ENCODE measurements at places on chromosomes 2 and 18.

- no peak for DNase-seq
These were observed 78.1 kb upstream of the TMEM178A start for GRCh38 chr2:39587641-39588040.

DNA sequence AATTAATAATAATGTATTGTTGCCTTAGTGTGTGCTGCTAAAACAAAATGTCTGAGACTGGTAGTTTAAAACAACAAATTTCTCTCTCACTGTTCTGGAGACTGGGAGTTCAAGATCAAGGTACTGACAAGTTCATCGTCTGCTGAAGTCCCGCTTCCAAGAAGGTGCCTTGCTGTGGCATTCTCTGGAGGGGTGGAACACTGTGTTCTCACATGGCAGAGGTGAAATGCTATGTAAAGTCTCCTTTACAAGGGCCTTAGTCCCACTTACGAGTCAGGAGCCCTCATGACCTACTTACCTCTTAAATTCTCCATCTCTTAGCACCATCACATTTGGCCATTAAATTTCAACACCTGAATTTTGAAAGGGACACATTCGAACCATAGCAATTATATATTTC lies 299.2 kb upstream of the RBMS1 start:
- no peak for DNase-seq

DNA sequence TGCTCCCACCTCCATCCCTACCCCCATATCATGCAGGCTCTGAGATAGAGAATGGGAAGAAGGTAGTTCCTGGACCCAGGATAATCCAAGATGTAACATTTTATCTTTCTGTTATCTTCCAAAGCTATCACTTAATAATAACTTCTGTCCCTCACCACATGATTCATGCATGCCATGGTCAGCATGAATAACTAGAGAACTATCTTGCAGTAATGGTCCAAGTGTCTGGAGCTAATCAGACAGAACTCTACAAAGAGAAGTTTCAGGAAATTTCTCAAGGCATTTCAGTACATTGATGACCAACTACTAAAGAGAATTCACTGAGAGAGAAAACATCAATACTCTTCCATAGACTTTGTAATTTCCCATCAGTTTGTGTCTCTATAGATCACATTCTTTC lies 1469.7 kb upstream of the PIK3C3 start:
- DNase-seq, result no peak

GRCh38 chr2:67996772-67997527 lies 65.9 kb downstream of the C1D start:
- DNase-seq, result no peak

- DNase-seq, result no peak
These were observed 19.8 kb upstream of the BZW1 start for GRCh38 chr2:200791905-200792304.

GRCh38 chr2:85368921-85369320 lies 14.4 kb downstream of the ELMOD3 start:
- DNase-seq, result no peak

DNA sequence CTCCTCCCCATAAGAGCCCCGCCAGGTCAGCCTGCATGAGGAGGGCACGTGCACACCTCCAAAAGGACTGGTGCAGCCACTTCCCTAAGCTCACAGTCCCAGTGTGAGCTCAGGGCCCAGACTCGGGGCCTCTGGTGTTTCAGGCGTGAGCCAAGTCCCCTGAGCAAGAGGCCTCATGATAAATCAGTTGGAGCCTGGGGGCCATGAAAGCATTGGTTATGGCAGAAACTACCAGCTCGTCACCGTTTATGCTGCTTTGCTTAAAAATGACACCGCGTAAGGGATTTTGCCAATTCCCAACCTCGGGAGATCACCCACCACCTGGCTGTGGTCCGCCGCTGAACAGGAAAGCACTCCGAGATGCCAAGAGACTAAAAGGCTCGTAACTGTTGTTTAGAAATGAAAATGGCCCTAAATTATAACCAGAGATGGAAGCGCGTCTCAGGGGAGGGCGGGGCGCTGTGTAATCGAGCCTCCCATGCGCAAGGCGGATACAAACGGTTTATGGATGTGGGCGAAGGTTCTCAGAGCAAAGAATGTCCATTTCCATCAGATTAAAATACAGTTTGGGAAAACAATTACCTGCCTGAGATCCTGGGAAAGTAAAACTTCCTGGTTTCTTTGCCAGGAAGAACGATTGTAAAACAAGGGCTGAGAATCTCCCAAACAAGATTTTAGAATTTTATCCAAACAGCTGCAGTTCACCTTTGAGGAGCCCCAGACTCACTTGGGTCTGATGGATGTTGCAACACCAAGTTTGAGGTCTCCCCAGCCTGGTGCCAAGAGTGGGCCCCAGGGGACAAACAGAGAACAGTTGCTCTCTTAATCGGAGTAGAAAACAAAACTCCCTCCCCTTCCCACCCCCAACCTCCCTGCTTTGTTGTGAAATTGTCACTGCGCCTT lies 141.4 kb downstream of the BCL2 start:
- no peak for DNase-seq

GRCh38 chr2:218327451-218328210 lies 29.0 kb upstream of the CATIP start:
- peak; percentile 17 for DNase-seq

GRCh38 chr2:6525475-6525964 lies 340.2 kb downstream of the CMPK2 start:
- no peak for DNase-seq

GRCh38 chr2:185391543-185391942 lies 347.1 kb upstream of the FSIP2 start:
- no peak for DNase-seq

GRCh38 chr18:41618147-41618546 lies 336.9 kb upstream of the PIK3C3 start:
- no peak for DNase-seq

DNA sequence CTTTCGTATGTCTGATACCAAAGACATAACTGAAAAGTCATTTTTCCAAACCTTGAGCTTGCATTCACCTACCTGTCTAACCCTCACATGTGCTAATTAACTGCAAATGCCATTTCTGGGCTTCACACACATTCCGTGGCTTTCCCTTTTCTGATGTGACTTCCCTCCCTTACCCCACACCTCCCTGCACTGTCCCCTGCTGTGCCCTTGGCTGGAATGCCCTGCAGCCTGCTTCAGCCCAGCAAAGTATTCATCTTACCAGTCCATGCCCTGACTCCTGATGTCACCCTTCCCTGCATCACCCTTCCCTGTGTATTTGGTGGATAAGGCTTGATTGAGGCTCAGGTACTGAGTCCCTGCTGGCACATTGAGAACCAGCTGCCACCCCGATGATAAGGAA lies 12.2 kb downstream of the RETSAT start:
- DNase-seq, result no peak

GRCh38 chr2:160294889-160295288 lies 94.8 kb upstream of the ITGB6 start:
- no peak for DNase-seq

GRCh38 chr2:27875089-27875881 lies 14.9 kb downstream of the RBKS start:
- DNase-seq, result no peak

GRCh38 chr2:46667945-46668344 lies 188.6 kb downstream of the TMEM247 start:
- no peak for DNase-seq

- no peak for DNase-seq
These were observed 65.5 kb upstream of the KLF7 start for GRCh38 chr2:207231106-207231865.

- no peak for DNase-seq
These were observed 12.6 kb downstream of the MFSD6 start for GRCh38 chr2:190420801-190421200.

- DNase-seq, result no peak
These were observed 1.1 kb downstream of the DSC3 start for GRCh38 chr18:31041271-31042083.

- DNase-seq, result no peak
These were observed 1.2 kb downstream of the PCARE start for GRCh38 chr2:29072971-29073725.

- no peak for DNase-seq
These were observed 61.7 kb upstream of the RALBP1 start for GRCh38 chr18:9413576-9413975.

DNA sequence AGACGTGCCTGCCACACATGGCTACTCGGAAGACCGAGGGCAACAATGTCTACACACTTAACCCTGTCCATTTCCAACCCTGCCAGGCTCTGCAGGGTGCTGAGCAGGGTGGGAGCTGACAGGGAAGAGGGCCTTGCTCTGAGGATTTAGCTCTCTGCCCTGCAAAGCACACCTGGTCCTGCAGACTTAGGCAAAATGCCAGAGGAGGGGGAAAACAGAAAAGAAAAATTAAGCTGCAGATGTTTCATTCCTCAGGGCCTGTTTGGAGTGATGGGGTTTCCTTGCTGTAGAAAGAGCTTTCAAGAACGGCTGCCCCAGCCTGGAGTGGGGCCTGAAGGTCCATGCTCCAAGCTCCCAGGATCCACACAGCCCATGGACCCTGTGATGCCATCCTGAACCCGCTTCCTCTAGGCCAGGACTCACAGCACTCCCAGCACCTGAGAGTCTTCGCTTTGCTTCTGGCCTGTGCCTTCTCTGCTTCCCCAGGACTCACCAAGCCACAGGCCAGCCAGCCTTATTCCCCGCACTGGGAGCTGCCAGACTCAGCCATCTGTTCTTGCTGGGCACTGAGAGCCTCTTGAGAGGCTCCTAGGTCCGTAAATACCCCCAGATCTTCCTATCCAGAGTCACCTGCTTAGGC lies 9.1 kb upstream of the TEX51 start:
- no peak for DNase-seq

- no peak for DNase-seq
These were observed 989.2 kb downstream of the CPS1 start for GRCh38 chr2:211545582-211545981.

- no peak for DNase-seq
These were observed 2.2 kb downstream of the BUB1 start for GRCh38 chr2:110675679-110676078.

DNA sequence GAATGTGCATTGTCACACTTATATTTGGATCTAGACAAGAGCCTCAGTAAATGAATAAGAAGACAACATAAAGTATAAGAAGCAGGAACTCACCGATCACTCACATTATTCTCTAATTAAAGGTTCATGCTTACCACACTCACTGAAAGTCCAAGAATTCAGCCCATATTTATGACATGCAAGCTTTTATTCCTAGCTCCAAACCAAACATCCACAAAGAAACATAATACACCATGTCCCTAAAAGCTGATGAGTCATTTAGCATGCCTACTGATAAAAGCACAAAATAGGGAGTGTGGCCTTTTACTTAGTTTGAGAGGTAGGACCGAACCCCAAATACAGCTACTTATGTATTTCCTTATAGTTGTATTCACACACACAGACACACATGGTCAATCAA lies 1094.6 kb upstream of the CDH2 start:
- DNase-seq, result no peak

GRCh38 chr2:47569658-47570475 lies 166.9 kb downstream of the MSH2 start:
- no peak for DNase-seq

GRCh38 chr2:21102356-21102755 lies 21.4 kb upstream of the TDRD15 start:
- no peak for DNase-seq

DNA sequence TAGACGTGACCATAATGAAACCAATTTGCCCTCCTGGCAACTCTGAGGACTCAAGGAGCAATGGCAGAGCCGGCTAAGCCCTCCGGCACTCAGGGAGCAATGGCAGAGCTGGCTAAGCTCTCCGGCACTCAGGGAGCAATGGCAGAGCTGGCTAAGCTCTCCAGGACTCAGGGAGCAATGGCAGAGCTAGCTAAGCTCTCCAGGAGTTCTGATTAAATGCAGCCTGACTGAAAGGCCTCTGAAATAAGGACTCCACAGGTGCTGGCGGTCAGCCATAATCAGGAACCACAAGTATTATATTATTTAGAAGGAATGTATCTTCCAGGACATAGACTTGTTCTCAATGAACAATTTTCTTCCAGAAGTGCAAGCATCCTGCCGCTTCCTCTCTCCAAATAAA lies 65.2 kb downstream of the C2orf76 start:
- no peak for DNase-seq

GRCh38 chr2:237201461-237202287 lies 116.0 kb downstream of the COPS8 start:
- no peak for DNase-seq

DNA sequence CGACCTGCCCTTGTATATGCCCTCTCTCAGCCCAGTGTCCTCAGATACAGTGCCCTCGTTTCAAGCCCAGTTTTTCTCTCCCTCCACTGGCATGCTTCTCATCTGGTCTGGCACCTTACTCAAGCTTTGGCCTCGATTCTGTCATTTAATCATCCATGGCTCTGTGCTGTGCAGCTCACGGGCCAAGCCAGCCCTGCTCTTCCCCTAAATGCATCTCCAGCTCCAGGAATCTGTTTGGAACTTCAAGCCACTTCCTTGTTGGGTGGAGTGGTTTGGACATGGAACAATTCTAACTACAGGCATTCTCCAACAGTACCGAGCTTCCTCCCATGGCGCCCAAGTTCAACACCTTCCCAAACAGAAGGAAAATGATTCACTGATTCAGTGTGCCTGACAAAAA lies 76.7 kb upstream of the ZNF397 start:
- no peak for DNase-seq

GRCh38 chr2:118641711-118642110 lies 205.7 kb downstream of the EN1 start:
- no peak for DNase-seq

DNA sequence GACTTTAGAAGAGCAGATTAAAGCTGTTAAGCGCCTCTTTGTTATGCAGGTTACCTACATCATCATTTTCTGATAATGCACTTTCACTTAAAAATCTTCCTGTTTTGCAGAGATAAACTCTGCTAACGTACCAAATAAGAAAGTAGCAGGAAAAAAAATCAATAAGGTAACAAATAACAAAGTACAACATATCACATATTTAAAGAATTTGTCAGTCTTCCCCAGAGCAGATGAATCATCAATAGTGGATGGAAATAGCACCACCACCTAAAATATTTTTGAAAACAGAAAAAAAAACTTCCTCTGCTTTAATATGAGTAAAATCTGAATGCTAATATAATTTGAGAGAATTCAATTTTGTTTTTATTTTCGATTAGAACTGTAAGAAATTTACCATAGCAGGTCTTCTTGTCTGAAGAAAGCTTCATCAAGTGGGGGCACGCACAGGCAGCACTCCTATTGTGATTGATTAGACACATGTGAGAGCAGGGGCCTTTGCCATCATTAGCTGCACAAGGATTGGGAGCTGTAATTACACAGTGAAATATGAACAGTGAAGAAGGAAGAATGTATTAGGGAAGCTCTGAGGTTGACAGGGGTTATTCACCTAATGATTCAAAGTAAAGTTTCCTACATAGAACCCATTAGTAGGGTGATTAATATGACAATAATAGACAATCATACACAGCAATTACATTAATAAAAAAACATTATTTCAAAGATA lies 1279.4 kb downstream of the LRP1B start:
- DNase-seq, result no peak

Measured in Kasumi-1 (cell line).